ENCODE measurements at places on chromosomes 12 and 14.

DNA sequence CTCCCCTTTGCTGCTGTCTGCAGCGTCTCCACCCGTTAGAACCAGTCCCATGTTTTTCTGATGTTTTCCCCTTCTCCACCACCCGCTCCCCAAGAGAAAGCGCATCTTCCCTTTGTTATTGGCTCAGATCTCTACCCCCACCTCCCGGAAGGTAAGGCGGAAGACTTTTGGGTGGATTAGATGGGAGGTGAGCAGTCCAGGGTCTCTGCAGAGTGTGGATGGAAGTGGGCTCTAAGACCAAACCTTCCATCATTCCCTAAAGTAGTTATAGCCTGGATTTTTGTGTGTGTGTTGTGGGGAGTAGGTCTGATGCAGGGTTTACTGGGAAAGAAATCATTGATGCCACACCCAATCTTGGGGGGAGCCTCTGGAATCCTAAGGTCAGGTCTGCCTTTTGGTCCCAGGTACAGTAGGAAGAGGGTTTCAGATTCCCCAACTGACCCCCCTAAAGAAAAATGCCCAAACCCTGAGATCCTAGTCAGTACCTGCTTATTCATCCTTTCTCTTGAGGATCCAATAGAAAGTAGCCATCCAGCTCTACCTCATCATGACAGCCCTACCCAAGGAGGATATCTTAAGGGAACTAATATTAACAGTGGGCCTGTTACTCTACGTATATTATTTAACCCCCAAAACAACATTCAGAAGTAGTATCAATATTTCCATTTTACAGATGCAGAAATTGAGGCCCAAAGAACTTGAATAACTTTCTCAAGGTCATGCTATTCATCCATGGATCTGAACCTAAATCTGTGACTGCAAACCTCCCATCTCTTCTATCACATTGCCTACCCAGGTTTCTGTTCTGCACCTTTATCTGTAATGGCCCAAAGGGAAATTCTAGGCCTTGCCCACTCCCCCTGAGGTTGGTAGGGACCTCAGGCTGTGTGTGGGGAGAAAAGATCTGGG lies 1.1 kb downstream of the KIF5A start:
- no peak for DNase-seq

DNA sequence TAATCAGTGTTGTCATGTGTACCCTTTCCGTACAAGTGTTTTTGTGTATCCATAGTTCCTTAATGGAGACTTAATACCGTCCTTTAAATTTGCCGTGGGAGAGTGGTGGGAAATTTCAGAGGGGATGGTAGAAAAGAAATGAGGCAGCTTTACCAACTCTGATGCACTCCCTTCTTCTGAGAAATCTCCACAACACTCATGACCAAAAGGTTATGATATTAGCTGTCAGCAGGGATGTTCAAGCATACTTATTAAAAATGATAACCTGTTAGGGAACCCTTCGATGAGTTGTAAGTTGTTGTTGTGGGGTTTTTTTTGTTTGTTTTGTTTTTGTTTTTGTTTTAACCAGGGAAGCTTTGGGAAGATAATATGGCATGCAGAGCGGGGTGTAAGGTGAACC lies 12.5 kb downstream of the RAB21 start:
- DNase-seq, result no peak

DNA sequence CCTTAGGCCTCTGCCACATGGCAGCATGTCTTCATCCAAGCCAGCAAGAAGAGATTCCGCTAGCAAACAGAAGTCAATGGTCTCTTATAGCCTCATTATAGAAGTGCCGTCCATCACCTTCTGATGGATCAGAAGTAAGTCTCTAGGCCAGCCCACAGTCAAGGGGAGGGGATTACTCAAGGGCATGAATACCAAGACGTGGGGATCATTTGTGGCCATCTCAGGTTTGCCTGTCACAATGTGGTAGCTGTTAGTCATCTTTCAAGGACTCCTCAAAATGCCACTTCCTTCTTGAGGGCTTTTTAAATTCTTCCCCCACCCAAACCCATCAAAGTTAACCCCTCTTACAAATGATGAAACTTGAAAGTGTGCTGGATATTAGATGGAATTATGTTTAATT lies 8.1 kb upstream of the ADCY6 start:
- no peak for DNase-seq

GRCh38 chr12:1970331-1970900 lies 33.8 kb downstream of the DCP1B start:
- DNase-seq, result no peak

- DNase-seq, result no peak
Observed at GRCh38 chr14:58794993-58795762, 157.4 kb downstream of the DACT1 start.

GRCh38 chr12:27751386-27752047 lies 28.5 kb upstream of the KLHL42 start:
- DNase-seq, result no peak

DNA sequence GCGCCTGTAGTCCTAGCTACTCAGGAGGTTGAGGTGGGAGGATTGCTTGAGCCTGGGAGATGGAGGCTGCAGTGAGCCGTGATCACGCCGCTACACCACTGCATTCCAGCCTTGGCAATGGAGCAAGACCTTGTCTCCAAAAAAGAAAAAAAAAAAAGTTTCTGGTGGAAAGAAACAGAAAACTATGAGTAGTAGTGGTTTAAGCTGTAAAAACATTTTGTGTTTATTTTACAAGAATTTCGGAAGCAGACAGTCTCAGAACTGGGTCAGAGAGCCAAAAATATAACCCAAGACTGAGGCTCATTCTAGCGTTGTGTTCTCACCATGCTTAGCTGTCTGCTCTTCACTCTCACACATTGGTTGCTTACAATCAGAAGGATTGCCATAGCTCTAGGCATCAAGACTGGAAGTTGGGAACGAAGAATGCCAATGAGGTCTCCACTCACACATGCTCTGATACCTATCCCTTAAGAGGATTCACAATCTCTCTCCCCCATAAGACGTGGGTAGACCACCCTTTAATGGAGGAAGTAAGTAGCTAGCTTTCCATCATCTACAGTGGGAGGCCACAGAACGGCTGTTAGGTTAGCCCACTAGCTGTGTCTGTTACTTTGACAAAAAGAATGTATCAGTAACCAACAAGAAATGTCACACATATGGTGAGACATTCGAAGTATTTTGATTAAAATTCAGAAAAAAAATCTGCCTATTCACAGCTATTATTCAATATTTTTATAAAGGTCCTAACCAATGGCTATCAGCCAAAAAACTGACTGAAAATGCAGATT lies 117.6 kb upstream of the RASSF8 start:
- no peak for DNase-seq

- no peak for DNase-seq
Observed at GRCh38 chr14:68757618-68758081, 35.2 kb downstream of the ZFP36L1 start.

DNA sequence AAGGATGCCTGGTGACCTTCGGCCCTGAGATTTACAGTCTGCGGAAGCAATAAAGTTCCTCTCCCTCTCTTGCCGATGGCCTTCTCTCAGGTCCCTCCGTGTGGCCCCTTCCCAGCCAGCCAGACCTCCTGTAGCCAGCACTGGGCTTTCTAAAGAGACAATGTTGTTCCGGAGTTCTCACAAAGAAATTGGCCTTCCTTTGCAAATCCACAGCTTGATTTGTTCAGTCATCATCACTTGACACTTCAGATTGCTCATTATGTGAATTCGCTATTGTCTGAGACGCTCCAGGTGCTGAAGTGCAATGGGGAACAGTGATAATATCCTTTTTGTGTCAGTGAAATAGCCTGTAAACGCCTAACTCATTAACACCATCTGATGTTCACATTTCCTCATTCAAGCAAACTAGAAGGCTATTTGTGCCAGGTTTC lies 43.7 kb upstream of the GPHB5 start:
- DNase-seq, result peak; percentile 99

- no peak for DNase-seq
Observed at GRCh38 chr12:68981516-68981915, 48.5 kb upstream of the CPM start.

- no peak for DNase-seq
Observed at GRCh38 chr12:38934078-38934584, 28.7 kb upstream of the CPNE8 start.

- DNase-seq, result no peak
Observed at GRCh38 chr14:22010545-22011252, 337.1 kb upstream of the OR4E1 start.

DNA sequence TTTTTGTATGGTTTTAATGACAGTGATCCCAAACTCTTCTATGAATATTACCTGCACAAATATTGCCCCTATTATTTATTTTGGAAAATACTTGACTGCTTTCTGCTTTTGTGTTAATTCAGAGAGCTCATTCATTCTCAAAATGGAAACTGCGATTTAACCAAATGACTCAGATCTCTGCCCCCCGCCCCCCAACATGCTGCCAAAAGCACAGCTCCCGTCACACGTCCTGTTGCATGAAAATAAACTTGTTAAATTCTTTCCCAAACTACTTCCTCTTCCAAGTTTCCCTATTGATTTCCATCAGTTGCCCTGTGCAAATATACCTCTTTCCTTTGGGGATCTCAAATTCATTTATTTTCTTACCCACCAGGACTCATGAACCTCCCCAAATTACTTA lies 18.0 kb upstream of the NRDE2 start:
- DNase-seq, result no peak

Data from NCI-H1417 (cell line).